Osteoblast (primary cell): ENCODE measurements at places on chromosomes 12 and 14.
A peak's percentile ranks its signal among the peaks of the same experiment; 100 is the strongest.

GRCh38 chr14:22994762-22995275, 12.5 kb upstream of the AJUBA start:
- H3K27ac ChIP-seq, result no peak overlapping the region
- peaks cover 6% of the 10 kb centered on the region for H3K4me1 ChIP-seq
- DNase-seq, result peak; percentile 83
- H3K36me3 ChIP-seq, result no peaks in the 10 kb centered on the region
- H3K27me3 ChIP-seq, result no peaks in the 10 kb centered on the region

- no peak overlapping the region for H3K27ac ChIP-seq
- DNase-seq, result no peak
- no peaks in the 10 kb centered on the region for H3K4me1 ChIP-seq
- H3K4me3 ChIP-seq, result no peak overlapping the region
Measured at GRCh38 chr12:113994051-113994450, 27.9 kb upstream of the RBM19 start.

DNA sequence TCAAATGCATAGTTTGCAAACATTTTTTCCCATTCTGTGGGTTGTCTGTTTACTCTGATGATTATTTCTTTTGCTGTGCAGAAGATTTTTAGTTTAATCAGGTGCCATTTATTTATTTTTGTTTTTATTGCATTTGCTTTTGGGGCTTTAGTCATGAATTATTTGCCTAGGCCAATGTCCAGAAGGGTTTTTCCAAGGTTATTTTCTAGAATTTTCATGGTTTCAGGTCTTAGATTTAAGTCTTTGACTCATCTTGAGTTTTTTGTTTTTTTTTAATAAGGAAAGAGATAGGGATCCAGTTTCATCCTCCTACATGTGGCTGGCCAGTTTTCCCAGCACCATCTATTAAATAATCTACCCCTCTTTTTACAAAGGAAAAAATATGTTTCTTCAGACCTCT, 57.2 kb upstream of the TMEM260 start:
- H3K36me3 ChIP-seq, result no peaks in the 10 kb centered on the region
- no peak for DNase-seq
- no peaks in the 10 kb centered on the region for H3K4me1 ChIP-seq
- H3K27me3 ChIP-seq, result no peaks in the 10 kb centered on the region
- no peak overlapping the region for H3K4me3 ChIP-seq
- no peak overlapping the region for H3K27ac ChIP-seq

DNA sequence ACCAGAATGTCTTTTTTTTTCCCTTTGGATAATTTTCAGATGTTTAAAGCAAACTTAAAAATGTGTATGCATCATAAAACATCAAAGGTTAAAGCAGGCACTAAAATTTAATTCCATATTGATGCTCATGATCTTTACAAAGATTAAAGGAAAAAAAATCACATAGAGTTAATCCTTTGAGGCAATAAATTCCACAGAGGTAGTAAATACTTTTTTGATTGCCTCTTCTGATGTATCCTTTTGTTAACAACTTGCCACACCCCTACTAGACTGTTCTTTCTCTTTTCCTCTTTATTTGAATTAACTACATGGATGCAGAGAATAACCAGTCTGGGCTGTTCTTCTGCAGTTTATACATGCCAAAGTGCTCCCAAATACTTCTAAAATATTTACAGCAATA, 45.2 kb upstream of the KCNJ8 start:
- H3K27me3 ChIP-seq, result no peaks in the 10 kb centered on the region
- no peak overlapping the region for H3K4me3 ChIP-seq
- peak overlapping the region; percentile 37 for H3K27ac ChIP-seq
- DNase-seq, result no peak
- H3K4me1 ChIP-seq, result peaks cover 22% of the 10 kb centered on the region
